ENCODE measurements at places on chromosomes 1 and 21.

DNA sequence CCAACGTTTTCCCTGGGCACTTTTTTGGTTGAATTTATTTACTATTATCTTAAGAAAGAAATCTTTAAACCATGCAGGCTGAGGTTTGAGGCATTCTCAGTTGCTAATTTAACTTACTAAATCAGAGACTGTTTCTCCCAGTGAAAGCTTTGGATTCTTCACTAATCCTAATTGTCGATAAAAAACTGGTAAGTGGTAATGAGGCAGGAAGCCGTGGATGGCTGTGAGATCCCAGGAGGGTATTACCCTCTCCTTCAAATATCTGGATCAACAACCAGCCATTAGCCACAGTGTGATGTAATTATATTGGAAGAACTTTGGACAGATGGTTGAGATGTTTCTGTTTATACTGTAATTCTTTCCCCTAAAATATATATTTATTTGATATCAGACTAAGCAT, 485.0 kb downstream of the DISC1 start:
- no peak for DNase-seq

GRCh38 chr1:208909011-208909984, 665.1 kb upstream of the PLXNA2 start:
- DNase-seq: no peak

DNA sequence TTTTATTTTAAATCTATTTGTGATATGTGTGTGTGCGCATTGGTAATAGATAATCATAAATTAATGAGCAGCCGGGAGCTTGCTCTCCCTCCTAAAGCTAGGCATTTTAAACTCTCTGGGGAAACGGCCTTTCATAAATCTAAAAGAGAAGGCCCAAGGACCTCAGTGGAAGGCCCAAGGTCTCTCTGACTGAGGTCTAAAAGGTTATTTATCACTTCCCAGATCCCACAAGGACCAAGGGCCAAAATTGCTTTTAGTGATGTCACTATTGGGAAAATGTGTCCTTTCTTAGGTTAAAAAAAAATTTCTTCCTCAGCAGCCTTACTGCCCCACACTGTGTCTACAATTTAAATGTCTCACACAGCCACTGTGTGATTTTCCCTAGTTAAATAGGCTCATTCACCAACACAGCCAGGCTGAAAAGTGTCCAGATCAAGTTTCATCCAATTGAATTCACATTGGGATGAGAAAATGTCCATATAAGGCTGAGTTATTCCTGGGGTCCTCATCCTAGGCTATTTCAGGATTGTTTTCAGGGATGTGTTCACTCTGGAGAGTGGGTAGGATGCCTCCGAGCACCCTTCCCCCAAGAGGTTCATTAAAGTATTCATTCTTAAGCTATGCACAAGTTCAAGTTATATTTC, 46.1 kb downstream of the SLC44A3 start:
- no peak for DNase-seq

GRCh38 chr1:115215703-115216521, 122.1 kb downstream of the NGF start:
- no peak for DNase-seq

DNA sequence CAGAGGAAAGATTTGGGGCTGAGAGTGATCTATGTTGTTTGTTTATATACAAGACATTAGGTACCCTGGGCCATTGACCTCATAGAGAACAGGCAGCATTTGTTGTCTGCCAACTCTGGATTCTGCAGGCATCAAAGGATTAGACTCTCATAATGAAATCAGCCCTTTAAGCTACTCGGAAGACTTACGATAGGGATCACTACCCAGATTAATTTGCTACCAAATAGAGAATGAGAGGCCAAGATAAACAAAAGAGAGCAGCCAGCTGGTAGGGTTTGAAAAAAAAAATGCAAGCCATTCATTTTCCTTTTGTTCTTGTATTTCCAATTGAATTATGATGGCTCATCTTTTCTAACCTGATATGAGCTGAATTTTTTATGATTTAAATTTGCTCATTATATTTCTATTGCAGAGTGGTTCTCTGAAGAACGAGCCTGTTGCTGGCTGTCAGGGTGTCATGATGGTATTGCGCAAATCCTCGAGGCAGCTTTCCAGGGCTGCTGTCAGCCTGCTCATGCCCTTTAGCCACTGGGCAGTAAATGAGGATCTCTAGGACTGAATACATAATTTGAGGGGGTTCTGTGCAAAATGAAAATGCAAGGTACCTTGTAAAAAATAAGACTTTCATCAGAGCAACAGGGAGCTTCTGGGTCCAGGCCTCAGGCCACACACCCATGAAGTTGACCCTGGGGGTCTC, 116.4 kb upstream of the KCNJ15 start:
- DNase-seq: peak; percentile 26

- DNase-seq: no peak
These were observed 5.8 kb upstream of the SPATC1L start for GRCh38 chr21:46189959-46190490.

GRCh38 chr1:201050515-201051277, 27.2 kb upstream of the KIF21B start:
- DNase-seq: no peak
